T-cell (primary cell): ENCODE measurements at places on chromosomes 1 and 21. TPM values are rescaled to one million over a fixed set of nuclear protein-coding genes. Genes with fewer than 3 reads are reported as not detected.

DNA sequence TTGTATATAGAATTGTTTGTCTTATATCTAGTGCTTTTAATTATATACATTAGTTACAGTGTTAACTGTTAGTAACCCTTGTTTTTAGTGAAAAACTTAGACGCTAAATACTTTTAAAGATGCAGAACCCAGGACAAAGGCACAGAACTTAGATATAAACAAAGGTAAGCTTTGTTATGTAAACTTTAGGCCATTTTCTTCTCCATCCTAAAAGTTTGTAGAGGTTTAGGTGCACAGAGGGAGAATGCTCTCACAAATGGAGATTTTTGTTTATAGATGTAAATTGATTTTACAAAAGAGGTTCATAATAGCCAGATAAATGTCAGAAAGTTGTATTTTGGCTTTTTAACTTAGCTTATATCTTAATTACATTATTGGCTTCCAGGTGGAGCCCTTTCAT lies 490.5 kb upstream of the LRRC7 start:
- H3K27ac ChIP-seq, result no peak overlapping the region
- H3K36me3 ChIP-seq, result no peaks in the 10 kb centered on the region
- no peaks in the 10 kb centered on the region for H3K4me1 ChIP-seq
- no peak overlapping the region for H3K4me3 ChIP-seq
- DNase-seq, result no peak

DNA sequence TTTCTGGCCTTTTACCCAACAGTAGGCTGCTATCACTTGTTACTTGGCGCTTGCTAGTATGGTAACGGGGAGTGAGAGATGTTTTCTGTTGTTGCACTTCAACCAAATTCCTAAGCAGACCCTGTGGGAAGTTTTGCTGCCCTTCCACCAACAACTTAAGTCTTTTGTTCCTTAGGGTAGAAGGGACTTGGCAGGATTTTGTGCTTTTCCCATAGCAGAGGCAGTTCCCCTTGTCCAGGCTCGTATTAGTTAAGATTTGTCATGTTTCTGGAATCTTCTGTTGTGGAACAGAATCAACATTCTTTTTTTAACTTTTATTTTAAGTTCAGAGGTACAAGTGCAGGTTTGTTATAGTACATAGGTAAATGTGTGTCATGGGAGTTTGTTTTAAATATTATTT lies 73.2 kb upstream of the SGIP1 start:
- no peaks in the 10 kb centered on the region for H3K36me3 ChIP-seq
- H3K4me1 ChIP-seq, result no peaks in the 10 kb centered on the region
- DNase-seq, result no peak
- H3K4me3 ChIP-seq, result no peak overlapping the region
- H3K27ac ChIP-seq, result no peak overlapping the region

DNA sequence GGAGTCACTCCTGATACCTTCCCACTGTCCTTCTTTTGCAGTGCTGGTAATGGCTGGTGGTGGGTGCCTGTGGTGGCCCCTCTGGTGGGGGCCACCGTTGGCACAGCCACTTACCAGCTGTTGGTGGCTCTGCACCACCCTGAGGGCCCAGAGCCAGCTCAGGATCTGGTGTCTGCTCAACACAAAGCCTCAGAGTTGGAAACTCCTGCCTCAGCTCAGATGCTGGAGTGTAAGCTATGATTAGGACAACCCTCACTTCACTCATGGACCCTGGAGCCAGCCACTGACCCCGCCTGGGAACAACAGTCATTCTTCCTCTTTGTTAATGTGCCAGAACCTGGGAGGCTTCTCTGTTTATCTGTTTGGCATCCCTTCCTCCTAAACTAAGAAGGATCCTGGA lies 1.1 kb upstream of the ATP8B2 start:
- H3K27me3 ChIP-seq, result peaks cover 14% of the 10 kb centered on the region
- no peak for DNase-seq
- no peak overlapping the region for H3K4me3 ChIP-seq
- no peaks in the 10 kb centered on the region for H3K36me3 ChIP-seq

DNA sequence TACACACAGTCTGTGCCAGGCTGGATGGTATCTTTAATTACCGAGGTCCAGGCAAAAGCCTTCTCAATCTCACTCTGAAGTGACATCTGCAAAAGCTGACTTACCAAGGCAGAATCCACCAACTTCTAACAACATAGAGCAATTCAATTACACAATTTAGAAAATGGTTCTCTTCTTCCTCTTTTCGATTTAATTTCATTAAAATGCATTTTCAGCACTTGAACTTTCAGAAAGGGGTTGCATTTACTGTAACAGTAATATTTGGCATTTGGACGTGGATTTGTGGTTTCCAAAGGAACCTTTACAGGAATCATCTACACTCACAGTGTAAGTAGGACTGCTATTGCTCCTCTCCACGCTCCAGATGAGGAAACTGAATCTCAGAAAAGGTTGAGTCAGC lies 53.3 kb downstream of the ERO1B start:
- no peak overlapping the region for H3K4me3 ChIP-seq
- H3K27ac ChIP-seq, result no peak overlapping the region
- no peaks in the 10 kb centered on the region for H3K27me3 ChIP-seq
- no peak for DNase-seq
- H3K4me1 ChIP-seq, result no peaks in the 10 kb centered on the region

DNA sequence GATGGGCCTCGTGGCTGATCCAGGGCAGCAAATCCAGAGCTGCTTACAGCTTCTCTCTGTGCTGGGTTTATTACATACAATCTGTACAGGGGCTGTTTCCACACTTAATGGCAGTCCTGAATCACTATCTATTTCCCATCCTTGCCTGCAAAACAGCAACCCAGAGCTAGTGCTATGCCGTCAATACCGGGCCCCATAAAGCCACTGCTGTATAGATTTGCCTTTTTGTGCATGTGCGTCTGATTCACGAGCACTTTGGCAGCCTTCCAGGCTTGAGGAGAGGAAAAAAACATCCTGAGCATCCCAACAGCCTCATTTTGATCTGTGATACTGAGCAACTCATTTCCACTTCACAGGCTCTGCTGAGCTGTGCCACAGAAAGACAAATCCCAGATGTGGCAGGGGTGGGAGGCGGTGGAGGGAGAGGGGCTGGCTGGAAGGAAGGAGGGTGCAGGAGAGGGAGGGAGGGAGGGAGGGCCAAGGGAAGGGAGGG lies 65.2 kb upstream of the TARBP1 start:
- H3K27me3 ChIP-seq, result peaks cover 6% of the 10 kb centered on the region
- no peak overlapping the region for H3K27ac ChIP-seq
- H3K4me3 ChIP-seq, result no peak overlapping the region
- H3K4me1 ChIP-seq, result no peaks in the 10 kb centered on the region

DNA sequence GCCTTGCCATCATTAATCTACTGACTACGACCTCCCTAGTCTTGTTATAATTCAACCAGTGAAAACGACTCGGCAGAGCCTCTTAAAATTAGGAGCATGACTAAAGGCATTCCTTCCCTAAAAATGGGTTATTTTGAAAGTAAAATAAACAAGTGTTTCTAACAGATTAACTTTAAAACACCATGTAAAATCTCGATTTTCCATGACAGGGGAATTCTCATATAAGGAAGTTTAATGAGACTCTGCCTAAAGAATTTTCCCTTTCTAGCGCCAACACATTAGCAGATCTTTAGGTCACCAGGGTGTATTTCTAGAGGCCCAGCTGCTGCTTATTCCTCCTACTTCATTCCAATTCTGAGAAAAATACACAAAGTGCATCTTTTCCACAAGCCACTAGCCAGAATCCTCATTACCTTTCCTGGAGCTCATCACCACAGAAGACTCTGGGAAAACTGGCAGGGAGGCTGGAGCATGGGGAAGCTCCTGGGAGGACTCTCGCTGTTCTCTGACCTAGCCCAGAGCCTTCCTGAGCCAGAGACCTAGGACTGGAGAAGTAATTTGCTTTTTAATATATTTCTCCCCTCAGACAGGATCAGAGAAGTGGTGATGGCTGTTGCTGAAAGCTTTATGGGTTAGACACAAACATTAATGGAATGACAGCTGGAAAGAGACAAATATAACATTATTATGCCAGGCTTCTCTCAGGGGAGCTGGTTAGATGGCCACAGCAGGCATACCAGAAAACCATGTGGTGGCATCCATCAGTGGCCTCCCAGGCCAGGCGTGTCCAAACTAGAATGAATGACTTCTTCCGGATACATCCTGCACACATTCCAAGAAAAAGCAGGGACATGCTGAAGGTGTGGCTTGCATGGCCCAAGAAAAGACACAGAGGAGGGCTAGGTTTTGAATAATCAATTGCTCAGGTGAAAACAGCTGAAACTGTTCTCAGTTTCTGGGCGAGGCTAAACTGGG lies 63.6 kb upstream of the CTTNBP2NL start:
- no peaks in the 10 kb centered on the region for H3K36me3 ChIP-seq
- H3K27me3 ChIP-seq, result peaks cover 2% of the 10 kb centered on the region
- no peak overlapping the region for H3K4me3 ChIP-seq

DNA sequence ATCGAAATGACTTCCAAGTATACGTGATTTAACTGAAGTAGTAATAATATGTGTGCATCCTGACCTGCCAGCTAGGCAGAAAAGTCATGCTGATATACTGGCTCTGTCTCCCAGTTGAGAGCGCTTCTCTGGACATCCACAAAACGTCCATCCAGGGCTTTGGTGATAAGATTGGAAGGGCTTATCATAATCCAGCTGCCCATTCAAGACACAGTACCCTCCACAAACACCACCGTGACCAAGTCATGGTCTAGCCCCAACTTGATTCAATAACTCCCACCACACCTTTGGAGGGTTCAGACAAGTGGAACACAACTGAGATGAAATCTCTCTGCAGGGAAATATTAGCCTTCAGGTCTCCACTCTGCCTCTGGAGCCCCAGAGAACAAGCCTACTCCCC lies 76.2 kb downstream of the CD46 start:
- DNase-seq, result no peak
- peak overlapping the region; percentile 18 for H3K27ac ChIP-seq
- H3K4me1 ChIP-seq, result peaks cover 69% of the 10 kb centered on the region
- no peak overlapping the region for H3K4me3 ChIP-seq

Gene C1orf87
- total RNA-seq, result not detected

GRCh38 chr1:223706077-223706973 lies 6.0 kb upstream of the CAPN2 start:
- H3K36me3 ChIP-seq, result no peaks in the 10 kb centered on the region
- H3K4me3 ChIP-seq, result no peak overlapping the region
- no peaks in the 10 kb centered on the region for H3K27me3 ChIP-seq
- peaks cover 6% of the 10 kb centered on the region for H3K4me1 ChIP-seq
- H3K27ac ChIP-seq, result no peak overlapping the region
